ENCODE measurements at places on chromosomes 12 and 14.
A peak's percentile ranks its signal among the peaks of the same experiment; 100 is the strongest.

DNA sequence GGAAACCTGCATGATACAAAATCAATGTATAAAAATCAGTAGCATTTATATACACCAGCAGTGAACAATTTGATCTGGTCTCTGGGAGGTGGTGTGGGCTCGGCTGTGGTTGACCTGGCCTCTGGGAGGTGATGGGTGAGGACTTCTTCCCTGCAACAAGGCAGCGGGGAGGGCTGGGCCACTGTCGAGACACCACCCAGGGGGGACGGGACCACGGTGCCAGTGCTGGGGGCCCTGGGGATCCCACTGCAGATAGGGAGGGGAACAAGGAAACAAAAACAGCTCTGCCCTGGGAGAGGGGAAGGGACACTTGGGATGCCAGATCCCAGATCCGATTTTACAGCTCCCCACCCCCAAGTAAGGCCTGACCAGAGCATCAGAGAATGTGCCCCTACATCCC, 189.6 kb upstream of the SFSWAP start:
- no peak for DNase-seq

- no peak for DNase-seq
These were observed 323.8 kb downstream of the RGS6 start for GRCh38 chr14:72256055-72256454.

- DNase-seq = no peak
These were observed 242.3 kb downstream of the CCER1 start for GRCh38 chr12:90712671-90713070.

DNA sequence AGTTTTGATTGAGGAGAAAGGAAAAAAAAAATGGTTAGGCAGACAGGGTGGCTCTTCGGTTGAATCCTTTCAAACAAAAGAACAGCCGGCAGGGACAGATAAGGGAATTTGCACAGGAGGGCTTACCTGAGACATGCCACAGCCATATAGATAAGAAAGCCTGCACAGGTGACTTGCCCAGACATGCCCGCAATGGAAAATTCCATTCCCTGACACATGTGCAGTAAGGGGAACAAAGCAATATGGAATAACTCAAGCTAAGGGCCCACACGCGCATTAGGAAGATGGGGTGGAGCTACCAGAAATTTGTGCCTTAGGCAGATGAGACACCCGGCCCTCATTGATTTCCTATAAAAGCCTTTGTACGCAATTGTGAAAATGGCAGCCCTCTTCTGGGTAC, 86.7 kb downstream of the TMEM260 start:
- DNase-seq = no peak

GRCh38 chr14:29820785-29821184, 106.9 kb downstream of the PRKD1 start:
- no peak for DNase-seq

DNA sequence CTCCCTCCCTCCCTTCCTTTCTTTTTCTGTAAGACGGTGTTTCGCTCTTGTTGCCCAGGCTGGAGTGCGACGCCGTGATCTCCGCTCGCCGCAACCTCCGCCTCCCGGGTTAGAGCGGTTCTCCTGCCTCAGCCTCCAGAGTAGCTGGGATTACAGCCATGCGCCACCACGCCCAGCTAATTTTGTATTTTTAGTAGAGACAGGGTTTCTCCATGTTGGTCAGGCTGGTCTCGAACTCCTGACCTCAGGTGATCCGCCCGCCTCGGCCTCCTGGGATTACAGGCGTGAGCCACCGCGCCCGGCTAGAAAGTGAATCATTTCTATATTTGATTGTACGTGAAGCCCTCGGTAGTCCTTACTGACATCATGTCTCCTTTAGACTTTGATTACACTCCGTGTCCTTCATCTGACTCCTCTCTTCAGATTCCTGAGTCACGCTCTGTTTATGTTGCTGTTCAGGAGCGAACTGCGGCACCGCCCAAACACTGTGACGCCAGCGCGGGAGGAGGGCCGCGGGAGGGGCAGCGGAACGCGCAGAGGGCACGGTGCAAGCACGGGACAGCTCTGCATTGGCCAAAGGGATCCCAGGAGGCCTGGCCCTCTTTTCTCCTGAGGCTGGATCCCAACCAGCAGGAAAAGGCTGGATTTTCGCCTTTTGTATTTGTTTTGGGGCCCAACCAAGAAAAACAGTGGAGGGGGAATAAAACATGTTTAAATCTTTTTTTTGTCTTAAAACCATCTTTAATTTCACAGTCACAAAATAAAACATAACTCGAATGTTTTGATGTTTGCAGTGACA, 538 bp upstream of the GABARAPL1 start:
- peak; percentile 55 for DNase-seq

- peak; percentile 8 for DNase-seq
These were observed 790 bp downstream of the SSH1 start for GRCh38 chr12:108856428-108857157.

DNA sequence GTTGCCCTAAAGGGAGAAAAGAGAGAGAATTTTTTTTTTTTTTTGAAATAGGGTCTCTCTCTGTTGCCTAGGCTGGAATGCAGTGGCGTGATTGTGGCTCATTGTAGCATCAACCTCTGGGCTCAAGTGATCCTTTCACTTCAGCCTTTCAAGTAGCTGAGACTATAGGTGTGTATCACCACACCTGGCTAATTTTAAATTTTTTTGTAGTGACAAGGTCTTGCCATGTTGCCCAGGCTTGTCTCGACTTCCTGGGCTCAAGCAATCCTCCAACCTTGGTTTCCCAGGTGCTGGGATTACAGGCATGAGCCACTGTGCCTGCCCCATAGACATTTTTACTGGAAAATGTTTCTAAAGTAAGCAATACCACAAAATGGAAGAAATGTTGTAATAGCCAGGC, 36.8 kb downstream of the YARS2 start:
- no peak for DNase-seq

DNA sequence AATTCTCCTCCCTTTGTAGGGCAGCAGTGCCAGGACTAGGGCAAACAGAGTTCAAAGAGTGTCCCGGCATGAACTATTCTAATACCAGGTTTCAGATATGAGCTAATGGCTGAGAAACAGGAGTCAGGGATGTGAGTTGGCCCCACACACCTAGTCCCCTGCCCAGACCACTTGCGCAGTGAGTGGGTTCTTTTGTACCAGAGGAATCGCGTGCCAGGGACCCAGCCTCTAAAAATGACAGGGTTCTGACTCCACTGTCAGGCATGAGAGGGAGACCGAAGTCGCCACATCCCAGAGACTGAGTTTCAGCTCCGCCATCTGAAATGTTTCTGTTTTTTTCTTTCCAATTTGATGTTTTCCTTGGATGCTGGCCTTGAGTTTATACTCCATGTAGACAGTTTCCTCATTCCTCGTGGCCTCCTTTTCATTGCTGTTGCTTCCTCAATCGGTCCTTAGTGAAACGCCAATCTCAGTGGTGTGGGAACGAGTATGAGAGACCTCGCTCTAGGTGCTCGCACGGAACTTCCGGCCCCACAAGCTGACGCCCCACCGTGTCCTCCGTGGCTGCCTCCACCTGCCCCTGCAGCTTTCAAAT, 31.5 kb downstream of the FBXL14 start:
- DNase-seq = no peak

DNA sequence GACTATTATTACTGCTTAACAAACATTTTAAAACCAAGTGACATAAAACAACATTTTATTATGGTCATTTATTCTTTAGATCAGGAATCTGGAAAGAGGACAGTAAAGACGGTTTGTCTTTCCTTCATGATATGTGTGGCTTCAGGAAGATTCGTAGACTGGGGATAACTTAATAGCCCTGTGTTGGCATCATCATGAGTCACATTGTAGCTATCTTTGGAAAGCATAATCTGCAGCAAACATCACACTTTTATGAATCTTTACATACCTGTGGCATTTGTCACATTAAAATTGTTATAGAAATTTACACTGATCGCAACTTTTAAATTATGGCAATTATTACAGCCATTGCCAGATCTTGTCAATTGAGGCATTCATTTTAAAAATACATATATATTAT, 397.1 kb downstream of the NOVA1 start:
- no peak for DNase-seq

GRCh38 chr14:29716150-29716549, 211.5 kb downstream of the PRKD1 start:
- no peak for DNase-seq

- DNase-seq = no peak
These were observed 125.8 kb upstream of the NCOR2 start for GRCh38 chr12:124693111-124693723.

DNA sequence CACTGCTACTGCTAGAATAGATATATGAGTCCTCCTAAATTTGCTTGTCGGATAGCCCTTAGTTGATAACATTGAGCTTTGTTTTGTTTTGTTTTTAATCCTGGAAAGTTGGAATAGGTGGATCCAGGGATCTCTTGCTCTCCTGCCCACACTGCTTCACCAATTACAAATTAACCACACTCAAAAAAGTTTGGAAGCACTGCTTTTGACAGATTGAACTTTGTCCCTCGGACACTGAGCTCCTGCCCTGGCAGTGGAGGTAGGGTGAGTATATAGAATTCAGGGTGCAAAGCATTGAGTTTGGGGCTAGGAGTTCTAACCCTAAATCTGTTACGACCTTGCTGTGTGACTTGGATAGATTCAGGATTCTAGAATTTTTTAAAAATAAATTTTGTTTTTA, 15.1 kb upstream of the SYNDIG1L start:
- DNase-seq = no peak

DNA sequence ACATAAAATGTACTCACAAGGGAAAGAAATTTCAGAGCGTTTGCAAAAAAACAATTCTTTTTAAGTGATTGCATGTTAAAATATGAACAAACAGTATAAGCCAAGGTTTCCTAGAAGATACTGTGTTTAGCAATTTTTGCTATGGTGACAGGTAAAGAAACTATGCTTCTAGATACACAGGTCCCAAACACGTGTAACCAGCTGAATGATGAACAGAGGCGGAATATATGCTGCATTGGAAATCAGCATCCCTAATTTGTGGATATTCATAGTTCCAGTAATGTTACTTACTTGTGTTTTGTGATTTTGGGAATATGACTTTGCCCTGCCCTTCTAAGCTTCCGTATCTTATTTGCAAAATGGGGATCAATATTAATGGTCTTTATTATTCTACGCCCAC, 326.3 kb upstream of the DIO2 start:
- no peak for DNase-seq

DNA sequence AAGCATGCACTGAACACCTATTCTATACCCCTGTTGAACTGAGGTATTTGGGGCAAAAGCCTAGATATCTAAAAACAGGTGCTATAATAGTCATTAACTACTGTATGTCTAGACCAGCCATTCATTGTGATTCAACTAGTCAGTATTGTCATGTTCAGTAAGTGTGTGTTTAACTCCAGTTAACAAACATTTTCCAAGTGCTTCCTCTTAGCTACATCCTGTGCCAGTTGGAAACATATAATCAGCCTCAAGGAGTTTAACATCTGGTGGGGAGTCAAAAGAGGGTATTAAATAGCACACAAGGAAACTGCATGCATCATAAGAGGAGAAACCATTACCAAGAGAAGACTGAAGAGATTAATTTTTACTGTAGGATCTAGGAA, 20.4 kb downstream of the TMTC1 start:
- no peak for DNase-seq

DNA sequence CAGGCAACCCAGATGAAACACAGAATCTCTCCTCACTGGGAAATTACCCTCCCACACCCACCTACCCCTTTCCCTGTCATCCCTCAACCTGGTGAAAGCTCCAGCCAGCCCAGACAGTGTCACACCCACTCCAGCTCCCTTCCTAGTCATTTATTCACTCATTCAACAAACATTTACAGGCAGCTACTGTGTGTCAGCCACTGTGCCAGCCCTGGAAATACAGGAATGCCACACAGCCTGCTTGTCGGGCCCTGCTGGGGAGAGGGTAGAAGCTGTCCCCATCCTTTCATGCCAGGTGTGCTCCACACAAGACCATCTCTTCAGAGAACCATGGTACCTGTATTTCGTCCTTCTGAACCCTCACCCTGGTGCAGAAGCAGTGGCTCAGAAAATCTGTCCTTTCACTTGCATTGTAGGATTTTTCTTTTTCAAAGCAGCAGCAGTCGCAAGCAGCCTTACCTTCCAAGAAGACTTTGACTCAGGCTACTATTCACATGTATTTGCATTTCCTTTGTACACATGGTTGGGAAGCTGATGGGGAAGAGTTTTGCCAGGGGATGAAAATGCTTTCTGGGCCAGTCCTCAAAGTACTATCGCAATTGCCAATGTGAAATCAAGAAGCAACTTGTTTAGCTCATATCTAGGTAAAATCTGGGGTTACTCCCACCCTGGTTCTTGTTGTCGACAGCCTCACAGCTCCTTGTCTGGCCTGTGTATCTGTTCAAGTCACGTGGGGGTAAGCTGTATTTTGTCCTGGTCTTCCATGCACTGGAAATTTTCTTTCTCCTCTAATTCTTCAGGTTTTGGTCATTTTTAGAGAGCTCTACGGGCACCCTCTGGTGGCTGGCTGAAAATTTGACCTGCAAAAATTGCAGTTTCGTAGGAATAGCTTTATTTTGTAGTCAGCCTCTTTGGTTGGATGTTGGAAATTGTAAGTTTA, 147.4 kb upstream of the EGLN3 start:
- DNase-seq = no peak

DNA sequence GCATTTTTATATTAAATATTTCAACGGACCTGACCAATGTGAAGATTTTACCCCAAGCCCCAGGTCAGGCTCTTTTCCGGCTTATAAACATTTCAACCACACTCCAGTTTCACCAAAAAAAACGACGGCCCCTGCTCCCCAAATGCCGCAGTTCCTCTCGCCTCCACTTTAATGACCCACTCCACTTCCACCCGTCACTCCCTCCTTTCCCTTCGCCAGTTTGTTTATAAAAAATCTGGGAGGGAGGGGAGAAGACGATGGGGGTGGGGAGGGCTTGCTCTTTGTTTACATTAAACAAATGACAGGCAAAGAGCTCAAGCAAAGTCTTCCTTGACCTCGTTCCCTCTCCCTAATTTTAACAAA, 5.4 kb downstream of the SIX6 start:
- DNase-seq = no peak

DNA sequence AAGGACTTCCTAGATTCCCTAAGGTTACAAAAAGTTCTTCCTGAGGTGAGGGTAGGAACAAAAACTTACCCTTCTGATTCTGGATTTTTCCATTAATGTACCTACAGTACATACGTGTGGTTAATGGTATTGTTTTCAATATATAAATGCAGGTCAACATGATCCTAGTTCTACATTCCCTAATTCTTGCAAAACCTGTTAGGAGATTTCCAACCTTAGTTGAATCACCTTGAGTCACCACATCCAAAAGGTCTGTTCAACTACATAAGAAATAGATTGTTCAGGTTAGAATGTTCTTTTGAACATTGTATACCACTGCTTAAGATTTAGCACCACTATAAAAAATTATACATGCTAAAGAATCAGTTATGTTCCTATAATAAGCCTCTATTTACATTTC, 118.9 kb downstream of the GARIN6 start:
- DNase-seq = no peak

GRCh38 chr12:90808568-90808967, 146.4 kb downstream of the CCER1 start:
- DNase-seq = no peak

All from activated naive CD4-positive, alpha-beta T cell (primary cell).